Thoracic aorta (tissue), 2 donors: ENCODE measurements at places on chromosomes 11 and 22. TPM values are rescaled to one million over a fixed set of nuclear protein-coding genes. Genes with fewer than 3 reads are reported as not detected.

TRPT1 gene
- 67.2 TPM for total RNA-seq

SLC22A8 gene
- not detected for total RNA-seq

C11orf86 gene
- total RNA-seq, result not detected

KRTAP5-3 gene
- not detected for total RNA-seq

MRGPRX4 gene
- not detected for total RNA-seq

NCAPD3 gene
- 9.2 TPM for total RNA-seq

ARHGAP8 gene
- 4.0 TPM for total RNA-seq

WT1 gene
- not detected for total RNA-seq

LDLRAD3 gene
- 6.1 TPM for total RNA-seq

KLHL22 gene
- total RNA-seq, result 41.1 TPM

CPT1B gene
- total RNA-seq, result 14.6 TPM

IL10RA gene
- total RNA-seq, result 72.6 TPM

KRTAP5-7 gene
- total RNA-seq, result not detected

APOA1 gene
- total RNA-seq, result not detected

GRIK4 gene
- not detected for total RNA-seq

HOATZ gene
- not detected for total RNA-seq

APOL5 gene
- not detected for total RNA-seq

NRIP3 gene
- 5.3 TPM for total RNA-seq

KRTAP5-1 gene
- total RNA-seq, result not detected

PARVA gene
- 99.7 TPM for total RNA-seq

NXPE2 gene
- total RNA-seq, result not detected

ZFTA gene
- 21.2 TPM for total RNA-seq

HBE1 gene
- total RNA-seq, result not detected

HBG2 gene
- not detected for total RNA-seq

LMF2 gene
- 87.6 TPM for total RNA-seq

LZTR1 gene
- total RNA-seq, result 105 TPM

ELFN2 gene
- total RNA-seq, result not detected

OR8D1 gene
- not detected for total RNA-seq
